ENCODE measurements at places on chromosomes 5 and 9. TPM values are rescaled to one million over a fixed set of nuclear protein-coding genes. Genes with fewer than 3 reads are reported as not detected.

Gene RANBP17
- 0.76 TPM for polyA plus RNA-seq

- no peak for DNase-seq
Observed at GRCh38 chr5:120609570-120609969, 145.5 kb downstream of the PRR16 start.

Gene MARVELD2
- 26.6 TPM for polyA plus RNA-seq

Gene F2RL2
- polyA plus RNA-seq = 0.01 TPM

Gene FASTKD3
- polyA plus RNA-seq = 8.4 TPM

DNA sequence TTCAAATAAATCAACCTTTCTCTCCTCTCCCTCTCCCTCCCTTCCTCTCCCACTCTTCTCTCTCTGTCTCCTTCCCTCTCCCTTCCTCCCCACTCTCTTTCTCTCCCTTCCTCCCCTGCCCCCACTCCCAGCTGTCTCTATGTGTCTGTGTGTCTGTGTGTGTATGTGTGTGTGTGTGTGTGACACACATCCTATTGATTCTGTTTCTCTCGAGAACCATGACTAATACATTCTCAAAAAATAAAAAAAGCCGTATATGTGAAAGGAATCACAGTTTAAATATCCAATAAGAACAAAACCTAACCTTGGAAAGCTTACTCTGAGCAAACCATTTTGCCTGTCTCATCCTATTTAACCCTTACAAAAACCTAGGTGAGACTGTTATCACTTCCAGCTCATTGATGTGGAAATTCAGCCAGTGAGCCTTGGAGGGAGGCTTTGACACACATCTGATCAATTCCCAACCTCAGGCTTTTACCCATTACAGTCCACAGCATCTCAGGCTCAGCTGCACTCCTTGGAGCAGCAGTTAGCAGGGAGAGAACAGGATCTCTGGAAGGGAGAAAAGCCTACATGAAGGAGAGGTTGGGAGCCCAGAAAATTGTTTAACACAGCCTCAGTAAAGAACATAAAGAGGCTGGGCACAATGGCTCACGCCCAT is 8.3 kb downstream of the HSD17B3 start:
- peak; percentile 52 for DNase-seq

Gene PDE8B
- not detected for polyA plus RNA-seq

DNA sequence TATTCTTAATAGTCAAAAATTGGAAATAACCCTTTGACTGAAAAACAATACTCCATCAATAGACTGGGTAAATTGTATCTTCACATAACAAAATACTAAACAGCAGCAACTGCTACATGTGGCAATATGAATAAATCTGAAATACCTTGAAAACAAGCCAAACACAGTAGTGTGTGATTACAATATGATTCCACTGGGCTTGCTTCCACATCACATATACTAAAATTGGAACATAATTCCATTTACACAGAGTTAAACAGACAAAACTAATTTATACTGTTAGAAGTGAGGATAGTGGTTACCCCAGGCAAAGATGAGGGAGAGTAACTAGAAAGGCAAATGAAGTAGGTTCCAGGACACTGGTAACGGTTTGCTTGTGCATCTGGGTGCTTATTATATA is 20.4 kb downstream of the FNIP1 start:
- DNase-seq = no peak

DNA sequence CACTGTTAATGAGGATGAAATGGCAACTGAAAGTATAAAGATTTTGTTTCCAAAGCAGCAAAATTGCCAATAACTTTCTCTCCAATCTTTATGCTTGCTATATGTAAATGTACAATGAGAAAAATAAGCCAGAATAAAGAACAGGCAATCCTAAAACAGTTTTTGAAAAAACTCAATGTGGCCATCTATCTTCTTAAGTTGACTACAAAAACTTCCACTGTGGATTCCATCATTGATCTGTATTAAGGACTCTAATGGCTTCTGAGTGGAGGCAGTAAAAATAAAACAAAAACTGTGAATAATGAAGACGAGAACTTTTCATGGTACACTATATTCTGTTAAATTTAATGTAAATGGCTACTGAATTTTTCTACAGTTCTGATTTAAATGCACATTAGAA is 382.9 kb downstream of the TMEM232 start:
- no peak for DNase-seq

GRCh38 chr5:141681295-141681694 is 735 bp downstream of the ARAP3 start:
- DNase-seq = no peak

DNA sequence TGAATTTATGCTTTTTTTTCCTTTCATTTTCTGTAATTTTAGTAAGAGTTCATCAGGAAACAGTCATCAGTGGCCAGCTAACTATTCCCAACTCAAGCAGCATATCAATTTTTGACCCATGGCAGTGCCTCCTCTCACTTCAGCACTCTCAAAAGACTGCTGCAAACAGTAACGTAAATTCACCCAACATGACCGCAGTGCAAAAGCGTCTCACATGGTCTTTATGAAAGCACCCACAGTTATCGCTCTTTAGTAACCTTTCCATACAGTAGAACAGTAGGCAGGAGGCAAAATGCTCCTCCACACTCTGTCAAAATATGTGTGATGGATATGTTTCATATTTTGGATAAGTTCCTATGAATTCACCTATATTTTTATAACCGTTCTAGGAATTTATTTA is 48.6 kb downstream of the PARP8 start:
- no peak for DNase-seq

- DNase-seq = no peak
Observed at GRCh38 chr9:34498553-34498952, 24.2 kb downstream of the ENHO start.

DNA sequence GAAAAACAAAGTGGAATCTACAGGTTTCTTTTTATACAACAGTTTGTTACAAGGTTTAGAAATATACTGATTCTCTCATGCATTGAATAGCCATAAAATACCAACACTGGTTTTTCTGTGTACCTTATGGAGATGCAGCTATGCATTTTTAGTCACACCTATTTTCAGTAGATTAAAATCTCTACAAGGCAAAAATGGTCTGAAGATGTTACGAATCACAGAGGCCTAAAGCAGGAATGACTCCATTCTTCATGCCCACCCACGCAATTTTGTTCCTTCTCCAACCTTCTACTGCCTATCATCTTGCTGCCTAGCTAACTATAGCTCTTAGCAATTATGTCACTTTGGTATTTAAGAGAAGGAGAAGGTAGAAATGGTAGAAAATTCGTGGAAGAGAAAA is 9.9 kb downstream of the PLK2 start:
- DNase-seq = no peak

- DNase-seq = no peak
Observed at GRCh38 chr5:10445352-10445751, 3.7 kb downstream of the ROPN1L start.

DNA sequence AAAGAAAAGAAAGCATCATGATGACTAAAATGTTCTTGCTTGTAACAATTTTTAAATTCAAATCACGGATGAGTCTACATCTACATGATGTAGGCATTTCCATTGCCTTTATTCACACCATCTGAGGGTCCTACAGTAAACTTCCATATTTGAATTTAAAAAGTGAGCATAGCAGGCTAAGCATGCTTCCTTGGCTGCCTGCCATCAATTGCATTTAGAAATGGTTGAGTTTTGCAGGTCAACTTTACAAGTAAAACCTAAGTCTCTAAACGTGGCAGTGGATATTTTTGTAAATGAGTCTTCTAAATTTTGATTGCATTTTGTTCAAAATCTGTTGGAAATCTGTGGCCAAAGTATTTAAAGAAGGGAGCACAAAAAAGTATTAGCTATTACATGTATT is 136.5 kb upstream of the PTCH1 start:
- no peak for DNase-seq

GRCh38 chr5:167982-168660 is 23.2 kb upstream of the LRRC14B start:
- DNase-seq = peak; percentile 20

GRCh38 chr5:149603210-149603609 is 21.9 kb downstream of the ARHGEF37 start:
- DNase-seq = peak; percentile 43

DNA sequence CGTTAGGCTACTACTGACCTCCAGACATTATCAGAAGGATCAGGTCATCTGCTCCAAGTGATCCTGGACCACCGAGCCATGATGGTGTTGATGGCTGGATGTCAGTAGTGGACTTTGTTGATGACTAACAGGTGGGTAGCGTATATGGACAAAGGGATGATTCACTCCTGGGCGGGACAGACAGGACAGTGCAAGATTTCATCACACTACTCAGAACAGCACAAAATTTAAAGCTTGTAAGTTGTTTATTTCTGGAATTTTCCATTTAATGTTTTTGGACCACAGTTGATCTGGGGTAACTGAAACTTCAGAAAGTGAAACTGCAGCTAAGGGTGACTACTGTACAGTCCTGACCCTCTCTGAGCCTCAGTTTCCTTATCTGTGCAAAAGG is 12.7 kb downstream of the PDGFRB start:
- DNase-seq = peak; percentile 77

Gene CDX1
- not detected for polyA plus RNA-seq

Gene FCHSD1
- 12.3 TPM for polyA plus RNA-seq

DNA sequence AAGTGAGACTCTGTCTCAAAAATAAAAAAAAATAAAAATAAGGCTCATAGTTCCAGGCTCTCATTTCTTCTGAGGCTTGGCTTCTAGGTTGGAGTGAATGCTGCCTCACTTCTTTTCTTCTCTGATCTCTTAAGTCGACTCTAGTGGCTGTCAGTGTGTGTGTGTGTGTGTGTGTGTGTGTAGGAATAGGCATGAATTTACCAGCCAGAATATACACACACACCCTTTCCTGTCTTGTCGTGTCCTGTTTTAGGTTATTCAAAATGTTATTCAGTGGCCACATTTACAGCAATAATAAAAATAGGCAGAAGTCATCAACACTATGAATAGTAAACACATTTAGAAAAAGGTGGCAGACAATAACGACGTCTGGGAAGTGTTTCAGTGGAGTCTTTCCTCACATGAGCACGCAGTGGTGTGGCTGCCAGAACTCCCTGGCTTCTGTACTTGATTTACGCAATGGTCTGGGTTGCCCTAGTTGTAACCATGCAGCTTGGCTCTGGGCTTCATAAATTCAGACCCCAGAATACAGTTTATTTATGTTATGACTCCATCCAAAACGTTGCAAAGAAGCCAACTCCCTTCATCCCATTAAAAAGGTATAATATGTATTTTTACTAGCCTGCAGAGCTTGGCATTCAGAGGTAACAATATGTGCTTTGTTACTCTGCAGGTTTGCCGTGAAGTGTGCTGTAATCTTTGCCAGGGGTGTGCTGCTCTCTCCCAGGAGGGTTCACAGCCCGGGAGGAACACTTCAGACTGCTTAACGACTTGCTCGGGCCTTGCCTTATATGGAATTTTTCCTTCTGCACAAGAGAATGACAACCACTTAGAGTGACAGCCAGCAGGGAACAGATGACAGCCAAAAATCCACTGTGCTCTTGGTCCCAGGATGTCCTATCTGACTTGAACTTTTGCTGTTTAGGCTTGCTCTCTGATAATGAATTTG is 34.4 kb upstream of the PALM2AKAP2 start:
- peak; percentile 52 for DNase-seq

DNA sequence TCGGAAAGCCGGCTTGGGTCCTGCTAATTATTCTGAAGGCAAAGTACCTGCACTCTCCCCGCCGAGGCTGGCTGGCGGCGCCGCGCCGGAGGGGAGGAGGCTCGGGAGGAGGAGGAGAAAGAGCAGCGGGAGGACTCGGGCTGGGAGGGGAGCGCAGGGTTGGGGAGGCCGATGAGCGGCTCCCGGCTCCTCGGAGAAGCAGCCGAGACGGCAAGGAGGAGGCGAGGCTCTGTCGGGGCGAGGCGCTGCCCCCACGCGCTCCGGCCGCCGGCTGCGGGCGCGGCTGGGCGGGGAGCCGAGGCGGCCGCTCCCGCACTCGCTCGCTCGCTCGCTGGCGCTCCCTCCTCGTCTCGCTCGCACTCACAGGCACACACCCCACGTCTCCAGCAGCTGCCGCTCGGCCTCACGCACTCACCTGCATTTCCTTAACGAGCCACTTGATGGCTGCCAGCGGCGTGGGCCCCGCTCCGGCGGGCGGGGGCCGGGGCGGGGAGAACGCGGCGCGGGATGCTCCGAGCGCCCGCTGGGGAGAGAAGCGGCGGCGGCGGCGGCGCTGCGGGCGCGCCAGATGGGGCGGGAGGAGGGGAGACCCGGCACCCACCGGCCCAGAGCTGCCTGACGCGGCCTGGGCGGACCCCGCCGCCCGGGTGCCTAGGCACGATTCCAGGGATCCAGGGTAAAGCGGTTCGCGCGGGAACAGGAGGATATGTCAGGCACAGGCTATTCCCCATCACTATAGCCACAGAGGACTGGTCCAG is at the start of gene PTPRD:
TSS of gene PTPRD (minus strand) at position 362 of the 758 bp plus-strand sequence.
- DNase-seq = peak; percentile 56

Gene ARSI
- polyA plus RNA-seq = 20.3 TPM

- no peak for DNase-seq
Observed at GRCh38 chr9:78892182-78892581, 595.3 kb downstream of the PSAT1 start.

DNA sequence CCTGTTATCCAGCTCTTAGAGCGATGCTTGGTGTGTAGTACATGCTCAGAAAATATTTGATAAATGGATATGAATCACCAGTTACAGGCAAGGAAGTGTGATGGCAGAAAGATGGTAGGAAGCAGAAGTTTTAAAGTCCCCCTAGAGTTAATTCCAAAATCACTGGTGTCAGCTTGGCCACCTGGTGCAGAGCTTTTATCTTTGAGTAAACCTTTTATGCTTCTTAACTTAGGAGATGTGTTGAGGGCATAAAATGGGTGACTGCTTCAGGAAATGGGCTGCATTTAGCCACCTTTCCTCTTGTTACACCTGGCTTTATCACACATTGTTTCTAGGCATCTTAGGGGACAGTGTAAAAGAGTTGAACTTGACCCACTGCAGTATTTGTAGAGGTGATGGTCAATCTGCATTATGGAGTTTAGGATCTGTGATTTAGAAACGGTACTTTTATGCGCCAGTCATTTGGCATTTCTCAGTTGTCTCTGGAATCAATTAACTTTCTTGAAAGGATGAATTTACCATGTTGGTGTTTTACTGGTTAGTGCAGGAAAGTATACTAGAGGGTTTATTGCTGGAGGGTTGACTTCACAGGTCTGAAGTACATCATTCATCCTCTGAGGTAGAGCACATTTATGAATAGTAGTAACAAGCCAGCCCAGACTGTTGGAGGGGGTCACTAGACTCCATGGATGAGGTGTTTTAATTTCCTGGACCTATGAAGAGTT is 7.5 kb upstream of the FAM120AOS start:
- no peak for DNase-seq

GRCh38 chr5:160083501-160083900 is 35.7 kb downstream of the PWWP2A start:
- DNase-seq = peak; percentile 45

Gene ROPN1L
- 0.18 TPM for polyA plus RNA-seq

Gene OBP2B
- polyA plus RNA-seq = 0.12 TPM

Gene FAM200C
- 1.3 TPM for polyA plus RNA-seq
